ENCODE measurements at places on chromosomes 6 and 20.

DNA sequence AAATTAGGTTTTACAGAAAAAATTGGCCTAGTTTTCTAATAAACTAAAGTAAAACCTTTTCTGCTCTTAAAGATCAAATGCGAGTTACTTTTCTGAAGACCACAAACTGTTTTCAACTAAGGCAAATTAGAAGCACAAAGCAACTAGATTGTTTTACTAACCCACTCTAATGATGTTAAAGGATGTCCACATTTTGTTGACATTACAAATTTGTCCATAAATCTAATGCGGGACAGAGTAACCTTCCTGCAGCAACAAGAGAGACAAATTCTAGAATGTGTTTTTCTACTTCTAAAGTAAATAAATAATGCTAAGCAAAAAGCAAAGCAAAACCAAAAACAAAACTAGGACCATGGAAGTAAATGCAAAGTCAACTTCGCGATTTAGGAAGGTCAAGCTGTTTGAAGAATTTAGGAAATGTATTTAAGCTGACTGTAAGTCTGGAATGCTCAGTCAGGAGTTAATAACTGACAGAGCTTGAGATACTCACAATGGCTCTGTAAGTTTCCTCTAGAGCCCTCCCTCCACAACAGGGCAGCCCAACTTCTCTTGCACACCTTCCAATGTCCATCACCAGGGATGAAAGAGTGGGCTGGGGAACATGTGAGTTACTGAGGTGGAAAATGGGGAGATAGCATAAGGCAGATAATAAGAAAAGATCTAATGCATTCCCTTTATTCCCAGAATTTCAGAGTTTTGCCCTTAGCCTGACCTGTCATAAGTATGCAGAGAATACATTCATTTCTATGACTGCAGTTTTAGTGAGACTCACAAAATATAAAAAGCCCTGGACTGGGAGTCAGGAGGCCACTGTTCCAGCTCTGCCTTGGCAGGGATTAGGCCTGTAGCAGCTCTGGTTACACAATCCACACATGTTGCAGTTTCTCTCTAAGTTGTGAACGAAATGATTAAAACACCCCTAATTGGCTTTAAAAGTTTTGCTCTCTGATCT lies 158.8 kb downstream of the FOXA2 start:
- DNase-seq: no peak

DNA sequence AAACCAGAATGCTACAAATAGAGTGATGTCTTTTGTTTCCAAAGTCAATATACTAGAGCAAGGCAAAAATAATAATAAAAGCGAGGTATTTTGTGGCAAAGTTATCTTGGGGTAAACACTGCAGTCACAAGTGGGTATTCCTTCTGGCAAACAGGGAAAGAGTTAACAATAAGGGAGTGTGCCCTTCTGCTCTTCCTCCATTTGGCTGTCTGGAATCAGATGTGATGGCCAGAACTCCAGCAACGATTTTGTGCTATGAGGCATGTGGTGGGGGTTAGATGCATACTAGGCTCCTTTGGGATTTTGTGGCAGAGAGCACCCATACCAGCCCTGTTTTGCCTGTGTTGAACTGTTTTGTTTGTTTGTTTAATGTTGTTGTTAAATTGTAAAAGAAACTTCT lies 2.4 kb upstream of the SLC52A3 start:
- no peak for DNase-seq

GRCh38 chr6:15906420-15907016 lies 222.4 kb upstream of the MYLIP start:
- no peak for DNase-seq

GRCh38 chr6:25005010-25005409 lies 69.2 kb upstream of the RIPOR2 start:
- no peak for DNase-seq

DNA sequence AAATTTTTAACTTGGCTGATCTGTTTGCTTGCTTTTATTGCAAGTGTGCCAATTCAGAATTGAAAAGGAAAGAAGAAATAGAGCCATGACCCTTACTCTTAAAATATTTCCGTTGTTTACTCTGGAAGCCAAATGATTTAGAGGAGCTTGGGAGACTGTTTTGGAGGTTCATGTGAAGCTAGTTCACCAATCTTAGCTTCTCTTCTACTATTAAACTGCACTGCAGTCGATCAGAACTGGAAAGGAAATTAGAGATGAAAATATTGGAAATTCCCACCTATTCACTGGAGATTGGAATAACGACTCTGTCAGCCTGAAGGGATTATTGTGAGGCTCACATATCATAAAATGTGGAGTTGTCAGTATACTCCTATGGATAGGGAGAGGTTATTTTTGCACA lies 81.8 kb downstream of the MLIP start:
- DNase-seq: no peak
